ENCODE measurements at places on chromosomes 1 and 21. TPM values are rescaled to one million over a fixed set of nuclear protein-coding genes. Genes with fewer than 3 reads are reported as not detected.

- no peak for DNase-seq
Observed at GRCh38 chr1:214565310-214565709, 13.9 kb upstream of the PTPN14 start.

DNA sequence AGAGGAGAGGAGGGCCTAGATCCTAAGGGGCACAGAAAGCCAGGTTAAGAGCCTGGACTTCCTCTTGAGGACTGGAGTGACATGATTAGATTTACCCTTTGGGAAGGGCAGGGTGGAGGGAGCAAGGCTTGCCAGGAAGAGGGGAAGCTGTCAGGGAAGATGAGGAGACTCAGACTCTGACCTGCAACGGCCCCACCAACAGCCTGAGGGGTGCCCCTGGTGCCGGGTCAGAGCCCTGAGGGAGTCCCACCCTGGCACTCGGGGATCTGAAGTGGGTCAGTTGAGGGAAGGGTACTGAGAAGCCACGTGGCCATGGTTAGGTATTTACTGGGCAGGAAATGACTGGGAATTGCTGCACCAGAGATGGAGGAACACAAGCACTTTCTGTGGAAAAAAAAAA, 9.8 kb downstream of the ECE1 start:
- DNase-seq: no peak

- DNase-seq: no peak
Observed at GRCh38 chr1:229266274-229266673, 4.6 kb upstream of the RAB4A start.

Gene KRTAP12-2
- not detected for polyA plus RNA-seq

Gene C1QC
- polyA plus RNA-seq: 13.4 TPM

DNA sequence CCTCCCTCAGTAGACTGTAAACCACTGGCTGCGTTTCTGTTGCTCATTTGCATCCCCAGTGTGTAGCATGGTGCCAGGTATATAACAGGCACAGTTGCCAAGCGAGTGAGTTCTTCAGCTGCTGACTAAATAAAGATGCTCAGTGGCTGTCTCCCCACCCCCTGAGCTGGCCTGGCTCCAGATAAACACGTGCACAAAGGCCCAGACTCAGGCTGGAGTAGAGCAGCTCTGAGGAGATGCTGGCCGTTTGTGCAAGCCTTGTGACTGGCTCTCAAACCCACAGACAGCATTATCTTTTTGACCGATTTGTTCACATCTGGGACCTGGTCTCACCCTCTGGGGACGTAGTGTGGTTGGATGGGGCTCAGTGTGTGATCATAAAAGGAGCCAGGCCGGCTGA, 7.1 kb downstream of the CHRNB2 start:
- peak; percentile 54 for DNase-seq

Gene PCNX2
- 3.9 TPM for polyA plus RNA-seq

DNA sequence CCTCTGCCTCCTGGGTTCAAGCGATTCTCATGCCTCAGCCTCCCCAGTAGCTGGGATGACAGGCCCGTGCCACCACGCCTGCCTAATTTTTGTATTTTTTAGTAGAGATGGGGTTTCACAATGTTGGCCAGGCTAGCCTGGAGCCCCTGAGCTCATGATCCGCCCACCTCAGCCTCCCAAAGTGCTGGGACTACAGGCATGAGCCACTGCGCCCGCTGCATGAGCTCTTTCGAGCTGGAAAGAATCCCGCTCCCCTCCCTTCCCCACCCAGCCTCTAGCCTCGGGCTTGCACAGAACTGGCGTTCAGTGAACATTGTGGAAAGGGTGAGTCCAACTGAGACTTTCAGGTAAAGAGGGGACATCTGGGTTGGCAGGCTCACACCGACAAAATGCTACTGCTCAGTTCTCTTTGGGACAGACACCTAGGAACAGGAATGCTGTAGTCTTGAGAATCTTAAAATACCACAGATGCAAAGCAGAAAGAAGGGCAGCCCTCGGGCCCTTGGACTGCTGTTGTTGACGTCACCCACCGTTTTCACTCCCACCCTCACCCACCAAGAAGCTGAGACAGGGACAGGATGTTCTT, 9.7 kb upstream of the GNG4 start:
- DNase-seq: no peak

Gene CD244
- 1.2 TPM for polyA plus RNA-seq

- DNase-seq: no peak
Observed at GRCh38 chr1:184017306-184017705, 20.2 kb downstream of the COLGALT2 start.

GRCh38 chr1:186671136-186671825, 8.9 kb downstream of the PTGS2 start:
- DNase-seq: no peak

DNA sequence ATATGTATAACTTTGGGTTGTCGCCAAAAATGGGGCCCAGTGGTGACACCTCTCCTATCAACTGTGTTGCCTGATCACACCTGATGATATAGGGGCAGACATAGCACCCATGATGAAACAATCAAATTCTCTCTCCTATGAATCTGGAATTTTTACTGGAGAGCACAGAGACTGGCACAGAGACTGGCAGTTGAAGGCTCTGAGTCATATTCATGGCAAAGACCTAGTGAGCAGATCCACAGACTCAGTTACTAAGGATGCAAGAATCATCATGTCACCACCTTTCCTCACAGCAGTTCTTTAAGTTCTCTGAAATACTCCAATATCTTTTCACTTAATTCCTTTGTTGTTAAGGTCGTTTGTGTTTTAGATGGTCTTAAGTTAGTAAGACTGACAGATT, 60.0 kb downstream of the APCS start:
- DNase-seq: no peak

Gene FCRL6
- polyA plus RNA-seq: not detected

Data from hepatocyte (in vitro differentiated cells).